Activated CD4-positive, alpha-beta T cell treated with anti-CD3 and anti-CD28 coated beads, Interleukin-2, amount 50 U/mL, for 24 hours (primary cell): ENCODE measurements at places on chromosomes 2 and 18.

GRCh38 chr2:21970971-21971370, 847.2 kb downstream of the TDRD15 start:
- DNase-seq, result no peak

DNA sequence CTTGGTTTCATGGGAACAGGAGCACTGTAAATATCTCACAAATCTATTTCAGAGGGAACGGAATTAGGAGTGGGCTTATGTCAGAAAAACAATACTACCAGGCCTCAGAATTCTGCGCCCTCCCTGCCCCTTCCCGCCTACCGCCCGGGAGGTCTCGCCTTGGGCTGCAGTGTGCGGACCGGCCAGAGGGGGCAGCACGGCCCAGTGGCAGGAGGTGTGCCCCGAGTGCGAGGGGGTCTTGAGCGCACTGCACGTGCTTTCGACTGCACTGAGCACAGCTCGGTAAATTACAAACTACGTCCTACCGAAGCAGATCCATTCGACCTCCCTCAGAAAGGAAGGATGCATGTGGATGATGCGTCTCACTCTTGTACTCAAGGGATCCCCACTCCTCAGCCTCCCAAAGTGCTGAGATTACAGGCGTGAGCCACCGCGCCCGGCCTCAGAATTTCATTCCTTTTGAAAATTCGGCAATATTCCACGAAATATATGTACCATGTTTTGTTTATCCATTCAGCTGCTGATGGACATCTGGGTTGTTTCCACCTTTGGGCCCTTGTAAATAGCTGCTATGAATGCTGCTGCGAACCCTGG, 297.0 kb downstream of the BCL2 start:
- no peak for DNase-seq

DNA sequence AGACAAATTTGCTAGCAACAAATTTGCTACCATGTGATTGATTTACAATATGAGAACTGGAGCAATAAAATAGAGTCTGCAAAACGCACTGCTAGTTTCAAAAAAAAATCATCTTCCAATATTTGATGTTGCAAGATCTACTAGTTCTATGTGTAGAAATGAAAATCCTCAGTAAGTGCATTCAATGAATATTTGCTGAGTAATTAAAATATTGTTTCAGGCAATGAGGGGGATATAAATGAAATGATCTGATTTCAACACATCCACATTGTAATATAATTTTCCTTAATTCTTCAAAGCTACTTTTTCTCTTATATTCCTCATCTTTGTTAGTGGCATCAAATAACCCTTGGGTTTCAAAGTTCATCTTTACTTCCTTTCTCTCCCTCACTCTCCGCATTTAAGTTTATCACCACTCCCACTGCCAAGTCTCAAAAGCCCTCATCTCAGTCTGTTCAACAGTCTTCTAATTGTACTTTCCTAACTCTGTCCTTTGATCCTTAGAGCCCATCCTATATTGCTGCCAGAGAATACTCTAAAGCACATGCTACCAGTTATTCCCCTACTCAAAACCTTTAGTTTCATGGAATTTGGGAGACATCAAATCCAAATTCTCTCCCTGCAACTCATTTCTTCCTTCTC, 6.2 kb downstream of the OSGEPL1 start:
- no peak for DNase-seq

DNA sequence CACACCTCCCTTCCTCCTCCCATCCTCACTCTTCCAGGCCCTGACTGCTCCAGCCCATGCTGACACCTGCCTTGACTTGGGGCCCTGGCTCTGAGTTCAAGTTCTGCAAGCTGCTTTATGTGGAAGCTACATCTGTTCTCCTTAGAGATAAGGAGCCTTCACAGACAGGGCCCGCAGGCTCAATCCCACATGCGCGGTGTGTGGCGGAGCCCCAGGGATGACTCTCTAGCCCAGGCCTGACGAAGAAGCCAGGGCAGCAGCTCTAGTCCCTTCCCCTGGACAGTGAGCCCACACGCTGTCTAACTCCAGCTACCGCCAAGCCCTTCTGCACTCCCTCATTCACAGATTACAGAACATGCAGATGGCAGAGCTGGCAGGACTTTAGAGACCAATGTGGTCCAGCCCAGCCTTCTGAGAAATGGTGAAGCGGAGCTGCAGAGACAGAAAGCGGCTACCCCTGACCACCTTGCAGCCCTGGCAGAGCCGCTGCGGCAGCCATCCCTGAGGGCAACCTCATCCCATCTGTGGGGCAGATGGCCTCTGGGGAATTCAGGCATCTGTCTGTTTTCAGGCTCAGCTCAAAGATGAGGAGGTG, 304.3 kb downstream of the CELF4 start:
- no peak for DNase-seq

DNA sequence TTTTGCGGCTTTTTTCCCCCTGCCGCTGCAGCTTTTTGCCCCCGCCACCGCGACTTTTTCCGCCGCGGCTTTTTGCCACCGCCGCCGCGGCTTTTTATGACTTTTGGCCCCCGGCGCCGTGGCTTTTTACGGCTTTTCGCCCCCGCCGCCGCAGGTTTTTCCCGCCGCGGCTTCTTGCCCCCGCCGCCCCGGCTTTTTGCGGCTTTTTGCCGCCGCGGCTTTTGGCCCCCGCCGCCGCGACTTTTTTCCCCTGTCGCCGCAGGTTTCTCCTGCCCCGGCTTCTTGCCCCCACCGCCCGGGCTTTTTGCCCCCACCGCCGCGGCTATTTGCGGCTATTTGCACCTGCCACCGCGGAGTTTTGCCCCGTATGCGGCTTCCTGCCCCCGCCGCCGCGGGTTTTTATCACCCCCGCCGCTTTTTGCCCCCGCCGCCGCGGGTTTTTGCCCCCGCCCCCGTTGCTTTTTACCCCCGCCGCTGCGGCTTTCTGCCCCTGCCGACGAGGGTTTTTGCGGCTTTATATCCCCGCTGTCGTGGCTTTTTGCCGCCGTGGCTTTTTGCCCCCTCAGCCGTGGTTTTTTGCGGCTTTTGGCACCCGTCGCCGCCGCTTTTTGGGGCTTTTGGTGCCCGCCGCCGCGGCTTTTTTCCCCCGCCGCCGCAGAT, 2750.9 kb downstream of the RPIA start:
- DNase-seq, result no peak

DNA sequence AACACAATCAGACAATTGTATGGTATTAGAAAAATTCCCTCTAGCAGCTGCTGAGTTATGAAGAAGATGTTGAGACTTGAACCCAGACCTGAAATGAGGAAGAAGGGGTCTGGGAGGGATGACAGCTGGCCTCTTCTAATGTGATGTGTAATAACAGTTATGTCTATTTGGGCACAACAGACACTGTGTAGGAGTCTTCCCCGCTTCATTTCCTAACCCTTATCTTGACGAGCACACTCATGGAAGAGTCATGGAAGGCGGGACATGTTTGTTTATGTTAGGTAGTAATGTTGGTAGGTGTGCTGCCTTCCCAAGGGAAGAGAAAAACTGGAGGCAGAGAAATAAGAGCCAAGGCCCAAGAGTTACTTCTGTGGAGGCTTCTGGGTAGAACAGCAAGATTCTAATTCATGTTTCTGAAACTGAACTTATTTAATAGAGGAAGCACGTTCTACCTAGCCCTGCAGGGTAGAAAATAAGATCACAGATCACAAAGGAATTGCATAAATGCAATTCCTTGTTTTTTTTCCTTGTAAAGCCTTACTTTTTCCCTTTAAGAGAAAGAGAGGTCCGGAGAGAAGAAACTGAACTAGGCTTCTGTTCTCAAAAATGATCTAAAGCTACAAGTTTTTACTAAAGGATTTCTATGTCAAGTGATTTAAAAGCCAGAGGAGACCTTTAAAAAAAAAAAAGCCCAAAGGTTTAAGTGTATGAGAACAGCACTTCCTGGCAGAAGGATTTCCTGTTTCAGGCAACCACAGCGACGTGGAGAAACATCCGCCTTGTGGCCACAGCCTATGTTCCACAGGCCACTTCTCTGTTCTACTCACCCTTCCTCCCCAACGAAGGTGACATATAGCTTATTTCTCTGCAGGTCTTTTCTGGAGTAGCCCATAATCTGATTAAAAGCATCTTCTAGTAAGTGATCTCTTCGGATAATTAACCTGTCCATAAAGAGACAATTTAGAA, 68.5 kb upstream of the STK17B start:
- DNase-seq, result peak; percentile 68

- DNase-seq, result no peak
Observed at GRCh38 chr2:162343492-162343823, 474 bp upstream of the GCA start.

DNA sequence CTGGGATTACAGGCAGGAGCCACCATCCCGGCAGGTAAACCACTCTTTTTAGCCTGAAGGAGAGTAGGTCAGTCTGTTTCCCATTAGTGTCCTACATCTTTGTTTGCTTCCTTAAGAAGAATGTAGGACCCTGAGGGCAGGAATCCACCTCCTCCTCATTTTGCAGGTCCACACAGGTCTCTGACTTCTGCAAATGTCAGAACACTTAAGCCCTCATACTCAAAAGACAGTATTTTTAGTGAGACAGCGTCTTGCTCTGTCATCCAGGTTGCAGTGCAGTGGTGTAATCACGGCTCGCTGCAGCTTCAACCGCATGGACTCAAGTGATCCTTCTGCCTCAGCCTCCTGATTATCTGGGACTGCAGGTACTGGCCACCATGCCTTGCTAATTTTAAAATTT, 9.3 kb downstream of the PSTPIP2 start:
- DNase-seq, result no peak

- DNase-seq, result no peak
Observed at GRCh38 chr2:190545093-190545492, 10.6 kb upstream of the NEMP2 start.

GRCh38 chr2:8059794-8060193, 622.1 kb upstream of the ID2 start:
- no peak for DNase-seq

DNA sequence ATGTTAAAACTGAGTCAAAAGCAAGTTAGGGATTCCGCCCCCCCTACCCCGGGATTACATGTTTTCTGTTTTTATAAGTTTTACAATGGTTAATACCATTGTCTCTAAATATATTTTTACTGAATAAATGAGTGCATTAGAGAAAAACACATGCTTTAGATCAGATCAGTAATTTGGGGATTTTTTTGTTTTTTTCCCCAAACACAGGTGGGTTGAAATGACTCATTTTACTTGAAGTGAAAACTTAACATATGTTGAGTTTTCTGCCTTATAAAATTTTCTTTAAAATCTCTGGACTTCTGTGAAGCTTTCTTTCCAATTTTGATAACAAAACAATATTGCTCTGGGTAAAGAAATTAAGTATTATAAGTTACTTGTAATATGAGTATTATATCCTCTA, 114.4 kb downstream of the AGPS start:
- DNase-seq, result no peak

- DNase-seq, result no peak
Observed at GRCh38 chr18:73742957-73743356, 404.7 kb downstream of the FBXO15 start.

DNA sequence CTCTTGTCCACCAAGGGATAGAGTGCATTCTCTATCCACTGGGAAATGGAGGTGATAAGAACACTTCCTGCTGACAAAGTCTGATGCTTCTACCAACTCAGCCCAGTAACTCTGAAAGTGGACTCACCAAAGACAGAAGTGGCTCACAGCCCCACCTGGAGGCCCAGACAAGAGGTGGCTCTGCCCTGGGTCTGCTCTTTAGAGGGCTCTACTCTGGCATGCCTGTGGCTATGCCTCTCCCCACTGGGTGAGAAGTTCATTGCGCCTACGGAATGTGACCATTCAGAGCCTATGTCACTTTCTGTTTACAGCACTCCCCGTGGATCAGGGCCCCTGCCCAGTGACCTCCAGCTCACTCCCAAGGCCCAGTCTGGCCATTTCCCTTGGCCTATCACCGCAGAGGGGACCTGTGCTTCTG, 13.5 kb upstream of the XDH start:
- no peak for DNase-seq

GRCh38 chr2:83784947-83785346, 674.1 kb downstream of the SUCLG1 start:
- no peak for DNase-seq

DNA sequence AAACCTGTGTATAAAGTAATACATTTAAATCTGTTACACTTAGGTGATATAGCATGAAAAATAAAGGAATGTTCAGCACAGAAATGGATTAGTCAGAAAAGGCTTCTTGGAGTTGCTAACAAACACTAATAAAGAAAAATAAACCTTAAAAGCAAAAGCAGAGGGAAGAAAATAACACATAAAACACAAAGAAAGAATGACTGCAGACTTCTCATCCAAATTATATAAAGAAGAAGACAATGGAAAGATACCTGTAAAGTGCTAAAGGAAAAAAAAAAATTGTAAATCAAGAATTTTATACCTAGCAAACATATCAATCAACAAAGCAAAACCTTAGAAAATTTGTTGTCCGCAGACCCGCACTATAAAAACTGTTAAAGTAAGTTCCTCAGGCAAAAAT, 63.6 kb downstream of the EXOC6B start:
- DNase-seq, result no peak

GRCh38 chr2:212015588-212015987, 523.0 kb downstream of the ERBB4 start:
- no peak for DNase-seq

- no peak for DNase-seq
Observed at GRCh38 chr2:168075446-168075845, 171.9 kb downstream of the STK39 start.

DNA sequence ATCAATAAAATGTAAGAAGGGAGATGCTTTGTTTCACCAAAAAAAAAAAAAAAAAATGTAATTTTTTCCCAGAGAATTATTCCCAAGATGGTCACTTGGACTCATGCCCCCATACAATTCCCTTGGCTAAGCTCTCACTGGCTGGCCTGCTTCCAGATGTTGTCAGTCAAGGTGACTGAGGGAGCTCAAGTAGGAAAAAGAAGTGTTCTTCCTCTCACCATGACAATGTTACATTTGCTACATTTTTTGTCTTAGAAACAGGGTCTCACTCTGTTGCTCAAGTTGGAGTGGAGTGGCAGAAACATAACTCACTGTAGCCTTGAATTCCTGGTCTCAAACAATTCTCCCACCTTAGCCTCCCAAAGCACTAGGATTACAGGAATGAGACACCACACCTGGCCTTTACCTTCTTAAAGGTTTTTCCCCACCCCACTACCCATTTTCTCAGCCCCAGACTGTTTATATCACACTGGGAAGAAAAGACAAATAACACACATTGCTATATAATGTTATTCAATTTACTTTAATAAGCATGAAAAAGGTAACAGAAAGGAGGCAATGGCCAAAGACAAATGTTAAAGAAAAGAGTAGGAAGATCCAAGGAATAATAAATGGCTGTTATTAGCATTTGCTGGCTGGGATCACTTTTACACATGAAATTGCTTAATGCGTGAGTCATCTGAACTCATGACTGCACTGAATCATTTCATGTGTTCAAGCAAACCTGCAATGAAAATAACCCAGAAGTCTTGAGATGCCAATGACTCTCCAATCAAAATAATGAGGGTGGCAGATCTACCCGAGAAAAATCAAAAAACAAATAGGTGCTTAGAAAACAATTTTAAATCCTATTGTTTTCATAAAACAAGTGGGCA, 45.2 kb downstream of the ACVR1 start:
- DNase-seq, result no peak

DNA sequence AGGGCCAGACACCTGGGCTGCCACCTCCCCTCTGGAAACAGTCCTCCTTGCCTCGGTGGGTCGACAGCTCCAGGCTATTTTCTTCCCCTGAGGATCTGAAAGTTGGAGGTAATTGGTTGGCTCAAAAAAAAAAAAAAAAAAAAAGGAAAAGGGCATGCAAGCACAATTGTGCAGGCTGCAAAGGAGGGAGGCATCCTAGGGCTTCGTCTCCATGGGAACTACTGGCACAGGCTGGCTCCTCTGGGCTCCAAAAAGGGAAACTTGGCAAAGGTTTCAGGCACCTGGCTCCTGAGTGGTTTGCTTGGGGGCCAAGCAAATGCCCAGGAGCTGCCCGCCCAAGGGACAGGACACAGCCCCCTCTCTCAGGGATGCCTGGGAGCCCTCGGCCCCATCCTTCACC, 1.1 kb upstream of the KCNIP3 start:
- no peak for DNase-seq

GRCh38 chr2:8882094-8882493, 44.7 kb upstream of the KIDINS220 start:
- no peak for DNase-seq
